ENCODE measurements at places on chromosomes 1 and 21.

DNA sequence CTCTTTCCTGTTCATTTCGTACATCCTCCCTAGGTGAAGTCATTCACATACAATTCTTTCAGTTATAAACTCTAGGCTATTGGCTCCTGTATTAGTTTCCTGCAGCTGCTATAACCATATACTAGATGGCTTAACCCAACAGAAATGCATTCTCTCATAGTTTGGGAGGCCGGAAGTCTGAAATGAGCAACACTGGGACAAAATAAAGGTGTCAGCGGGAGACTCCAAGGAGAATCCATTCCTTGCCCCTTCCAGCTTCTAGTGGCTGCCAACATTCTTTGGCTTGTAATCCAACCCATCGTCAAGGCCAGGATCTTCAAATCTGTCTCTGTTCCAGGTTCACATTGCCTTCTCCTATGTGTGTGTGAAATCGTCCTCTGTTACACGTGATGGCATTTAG lies 71.3 kb downstream of the TOR3A start:
- DNase-seq = no peak

DNA sequence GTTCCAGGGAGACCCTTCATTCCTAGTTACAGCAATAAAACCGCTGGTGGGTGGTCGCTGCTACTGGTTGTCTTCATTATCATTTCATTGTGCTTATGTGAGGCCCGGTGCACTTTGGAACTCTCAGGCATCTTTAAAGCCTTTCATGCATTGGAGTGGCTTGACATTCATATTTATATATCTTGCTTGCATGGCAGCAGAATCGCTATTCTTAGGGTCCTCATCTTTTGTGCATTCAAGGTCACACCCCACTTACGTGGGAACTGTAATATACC lies 110.1 kb downstream of the ZBTB18 start:
- DNase-seq = no peak

- no peak for DNase-seq
Observed at GRCh38 chr1:28832966-28833365, 21.0 kb downstream of the OPRD1 start.

GRCh38 chr1:14517841-14518180 lies 80.7 kb upstream of the KAZN start:
- DNase-seq = no peak

DNA sequence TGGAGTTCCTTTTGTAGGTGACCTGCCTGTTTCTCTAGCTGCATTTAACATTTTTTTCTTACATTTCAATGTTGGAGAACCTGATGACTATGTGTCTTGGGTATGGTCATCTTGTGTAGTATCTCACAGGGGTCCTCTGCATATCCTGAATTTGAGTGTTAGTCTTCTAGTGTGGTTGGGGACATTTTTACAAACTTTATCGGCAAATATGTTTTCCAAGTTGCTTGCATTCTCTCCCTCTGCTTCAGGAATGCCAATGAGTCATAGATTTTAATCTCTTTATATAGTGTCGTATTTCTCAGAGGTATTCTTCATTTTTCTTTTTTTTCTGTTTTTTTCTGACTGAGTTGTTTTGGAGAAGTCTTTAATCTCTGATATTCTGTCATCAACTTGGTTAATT lies 684.0 kb downstream of the NCAM2 start:
- no peak for DNase-seq

DNA sequence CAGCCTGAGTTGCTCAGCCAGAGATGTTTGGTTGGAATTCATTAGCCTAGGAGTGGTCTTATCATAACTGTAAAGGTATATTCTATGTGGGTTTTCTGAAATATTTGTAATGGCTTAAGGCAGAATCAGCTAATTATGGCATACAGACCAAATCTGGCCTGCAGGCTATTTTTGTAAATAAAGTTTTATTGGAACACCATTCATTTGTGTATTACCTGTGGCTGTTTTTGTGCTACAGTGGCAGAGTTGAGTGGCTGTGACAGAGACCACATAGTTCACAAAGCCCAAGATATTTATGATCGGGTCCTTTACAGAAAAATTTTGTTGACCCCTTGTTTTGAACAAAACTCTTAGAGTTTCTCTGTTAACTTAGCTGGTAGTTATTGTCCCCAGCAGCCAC lies 7.4 kb upstream of the DDOST start:
- DNase-seq = no peak

GRCh38 chr1:39525366-39526165 lies 34.1 kb downstream of the BMP8A start:
- DNase-seq = no peak

DNA sequence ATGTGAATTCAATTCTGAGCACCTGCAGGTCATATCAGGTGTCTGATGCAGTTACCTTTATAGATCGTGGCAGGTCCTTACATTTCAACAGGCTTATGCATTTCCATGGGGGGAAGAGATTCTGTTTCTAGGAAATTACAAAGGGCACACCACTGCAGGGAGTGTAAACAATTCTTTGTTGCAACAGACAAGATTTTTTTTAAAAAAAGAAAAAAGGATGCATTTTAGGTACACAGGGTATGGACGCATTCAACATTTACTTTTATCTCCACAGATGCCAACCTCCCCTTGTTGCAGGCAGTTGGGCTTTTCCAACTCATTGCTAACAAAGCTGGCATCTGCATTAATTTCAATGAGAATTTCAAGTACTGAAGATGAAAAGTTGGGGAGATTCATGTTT lies 13.5 kb upstream of the TEKT2 start:
- DNase-seq = no peak

- DNase-seq = no peak
Observed at GRCh38 chr1:67747671-67748546, 62.9 kb downstream of the GADD45A start.

- DNase-seq = no peak
Observed at GRCh38 chr1:24369801-24370200, 43.8 kb downstream of the STPG1 start.

DNA sequence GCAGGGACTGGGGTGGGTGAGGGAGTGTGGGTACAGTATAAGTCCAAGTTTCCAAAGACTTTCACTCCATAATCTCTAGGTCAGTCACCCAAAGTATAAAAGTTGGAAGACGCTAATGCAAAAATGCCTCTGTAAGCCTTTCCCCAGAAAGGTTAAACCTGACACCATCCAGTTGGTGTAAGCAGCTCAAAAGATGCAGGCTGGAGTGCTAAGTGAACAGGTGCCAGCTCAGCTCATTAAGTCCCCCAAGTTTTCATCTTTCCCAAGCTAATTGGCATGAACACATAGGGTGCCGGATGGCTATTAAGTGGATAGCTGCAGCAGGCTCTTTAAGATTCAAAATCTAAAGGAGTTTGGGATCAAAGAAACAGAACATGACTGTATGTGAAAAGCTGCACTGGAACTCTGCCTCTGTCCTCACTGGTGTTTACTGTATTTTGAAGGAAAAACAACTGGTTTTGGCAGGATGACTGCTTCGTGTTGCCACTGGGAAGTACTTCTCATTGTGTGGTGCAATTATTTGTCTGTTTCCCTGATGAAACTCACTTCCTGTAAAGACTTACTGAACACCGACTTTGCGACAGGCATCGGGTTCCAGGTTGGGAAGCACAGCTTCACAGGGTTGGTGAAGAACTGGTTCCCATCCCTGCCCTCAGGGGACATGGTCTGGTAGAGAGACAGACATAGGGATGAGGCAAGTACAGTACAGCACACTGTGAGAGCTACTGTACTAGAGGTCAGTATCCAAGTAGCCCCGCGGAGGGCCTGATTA lies 152.7 kb downstream of the DAB1 start:
- no peak for DNase-seq

DNA sequence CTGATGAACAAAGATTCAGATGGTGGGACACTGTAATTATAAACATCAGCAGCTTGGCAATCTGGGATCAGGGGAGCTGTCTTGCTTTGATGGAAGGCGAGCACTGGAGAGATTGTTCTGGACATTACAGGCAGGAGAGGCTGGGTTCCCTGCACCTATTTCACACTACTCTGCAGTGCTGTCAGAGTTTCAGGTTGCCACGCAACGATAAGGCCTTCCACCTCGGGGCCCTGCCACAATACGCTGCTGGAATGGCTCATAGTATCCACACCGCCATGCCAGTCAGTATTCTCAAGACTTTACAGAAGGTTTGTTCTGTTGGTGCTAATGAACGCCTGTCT lies 96.8 kb downstream of the GLIS1 start:
- DNase-seq = no peak

DNA sequence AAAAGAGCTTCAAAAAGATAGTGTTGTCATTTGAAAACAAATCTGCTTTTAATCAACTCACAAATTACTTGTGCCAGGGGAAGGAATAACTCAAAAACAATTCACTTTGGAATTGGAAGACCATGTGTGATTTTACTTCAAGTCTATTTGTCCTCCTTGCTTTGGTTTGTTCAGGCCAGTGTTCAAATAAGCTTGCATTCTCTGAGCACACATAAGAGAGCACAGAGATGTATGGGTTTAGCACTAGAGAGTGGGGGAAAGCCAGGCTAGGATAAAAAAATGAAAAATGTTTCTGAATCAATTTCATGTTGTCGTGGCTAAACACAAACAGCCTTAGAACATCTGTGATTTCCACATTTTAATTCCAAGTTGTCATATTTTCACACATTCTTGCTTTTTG lies 325.7 kb upstream of the LYPLAL1 start:
- no peak for DNase-seq

Measured in stimulated activated CD8-positive, alpha-beta memory T cell treated with anti-CD3 and anti-CD28 coated beads, Interleukin-15, amount 100 ng/mL, for 24 hours (primary cell).